Activated CD4-positive, alpha-beta T cell treated with anti-CD3 and anti-CD28 coated beads, Interleukin-2, amount 50 U/mL, for 1 hour (primary cell): ENCODE measurements at places on chromosomes 5 and 9.

DNA sequence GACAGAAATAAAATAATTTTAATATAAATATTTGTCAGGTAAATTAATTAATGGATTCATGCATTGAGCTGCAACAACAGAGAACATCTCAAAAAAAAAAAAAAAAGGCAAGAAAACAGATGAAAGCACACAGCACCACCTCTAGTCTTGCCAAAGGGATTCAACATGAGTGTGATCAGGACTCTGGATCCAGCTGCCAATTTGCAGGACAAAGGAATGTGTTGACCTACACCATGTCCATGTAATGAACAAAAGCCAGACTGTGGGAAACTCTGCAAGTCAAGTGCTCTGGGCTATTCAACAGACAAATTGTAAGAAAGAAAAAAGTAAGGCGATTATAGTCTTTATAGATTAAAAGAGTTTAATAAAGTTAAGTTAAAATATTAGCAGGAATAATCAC lies 769.3 kb downstream of the TLR4 start:
- no peak for DNase-seq

DNA sequence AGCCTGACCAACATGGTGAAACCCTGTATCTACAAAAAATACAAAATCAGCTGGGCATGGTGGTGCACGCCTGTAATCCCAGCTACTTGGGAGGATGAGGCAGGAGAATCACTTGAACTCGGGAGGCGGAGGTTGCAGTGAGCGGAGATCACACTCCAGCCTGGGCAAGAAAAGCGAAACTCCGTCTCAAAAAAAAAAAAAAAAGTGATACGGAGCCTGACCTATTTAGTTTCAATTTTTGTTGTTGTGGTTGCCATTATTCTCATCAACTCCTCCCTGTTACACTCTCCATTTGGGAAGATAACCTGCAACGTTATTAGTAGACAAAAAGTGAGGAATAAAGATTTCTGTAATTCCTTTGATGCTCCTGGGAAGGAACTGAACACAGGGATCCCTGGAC lies 1.3 kb downstream of the STOM start:
- no peak for DNase-seq

- DNase-seq, result no peak
These were observed 2.3 kb downstream of the SUSD3 start for GRCh38 chr9:93060746-93061259.

DNA sequence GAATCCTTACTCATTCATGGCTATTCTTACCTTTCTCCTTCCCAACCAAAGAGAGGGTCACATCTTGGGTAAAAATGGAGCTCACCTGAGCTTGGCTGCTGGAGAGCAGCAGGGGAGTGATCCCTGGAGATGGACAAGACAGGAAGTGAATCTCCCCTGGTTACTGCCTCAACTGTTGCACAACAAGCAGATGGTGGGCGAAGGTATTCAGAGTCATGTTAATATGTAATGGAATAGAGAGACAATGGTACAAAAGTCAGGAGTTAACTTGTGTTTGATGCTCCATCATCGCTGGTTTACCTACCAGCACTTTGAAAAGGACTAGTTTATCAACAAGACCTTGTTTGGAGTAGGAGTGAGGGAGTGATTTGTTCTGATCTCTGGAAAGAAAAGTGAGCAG lies 13.0 kb upstream of the PLPP1 start:
- DNase-seq, result no peak

- DNase-seq, result no peak
These were observed 10.4 kb upstream of the SPINK4 start for GRCh38 chr9:33229359-33230114.

GRCh38 chr5:119578937-119579336 lies 50.4 kb upstream of the FAM170A start:
- no peak for DNase-seq

DNA sequence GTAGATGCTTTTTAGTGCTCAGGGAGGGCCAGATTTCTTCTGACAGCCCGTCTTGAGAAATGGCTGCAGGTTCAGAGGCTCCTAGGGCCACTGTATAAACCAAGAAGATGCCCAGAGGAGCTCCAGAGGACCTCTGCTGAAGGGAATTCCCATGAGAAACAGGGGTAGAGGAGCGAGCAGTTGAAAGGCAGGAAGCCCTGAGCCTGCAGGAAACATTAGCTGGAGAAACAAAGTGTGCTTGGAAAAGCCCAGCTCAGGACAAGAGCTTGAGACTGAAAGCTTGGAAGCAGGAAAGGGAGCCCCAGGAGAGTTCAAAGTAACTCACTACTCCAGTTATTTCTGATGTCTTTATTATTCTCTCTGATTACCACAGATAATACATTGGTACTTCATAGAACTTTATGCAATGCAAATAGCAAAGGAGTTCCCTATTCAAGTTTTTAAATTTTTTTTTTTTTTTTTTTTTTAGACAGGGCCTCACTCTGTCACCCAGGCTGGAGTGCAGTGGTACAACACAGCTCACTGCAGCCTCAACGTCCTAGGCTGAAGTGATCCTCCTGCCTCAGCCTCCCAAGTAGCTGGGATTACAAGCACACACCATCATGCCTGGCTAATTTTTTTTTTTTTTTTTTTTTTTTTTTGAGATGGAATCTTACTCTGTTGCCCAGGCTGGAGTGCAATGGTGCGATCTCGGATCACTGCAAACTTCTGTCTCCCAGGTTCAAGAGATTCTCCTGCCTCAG lies 16.5 kb downstream of the HBEGF start:
- no peak for DNase-seq

- no peak for DNase-seq
These were observed 105.5 kb downstream of the MACIR start for GRCh38 chr5:103364074-103364473.

GRCh38 chr9:24820196-24820595 lies 274.5 kb upstream of the IZUMO3 start:
- no peak for DNase-seq

DNA sequence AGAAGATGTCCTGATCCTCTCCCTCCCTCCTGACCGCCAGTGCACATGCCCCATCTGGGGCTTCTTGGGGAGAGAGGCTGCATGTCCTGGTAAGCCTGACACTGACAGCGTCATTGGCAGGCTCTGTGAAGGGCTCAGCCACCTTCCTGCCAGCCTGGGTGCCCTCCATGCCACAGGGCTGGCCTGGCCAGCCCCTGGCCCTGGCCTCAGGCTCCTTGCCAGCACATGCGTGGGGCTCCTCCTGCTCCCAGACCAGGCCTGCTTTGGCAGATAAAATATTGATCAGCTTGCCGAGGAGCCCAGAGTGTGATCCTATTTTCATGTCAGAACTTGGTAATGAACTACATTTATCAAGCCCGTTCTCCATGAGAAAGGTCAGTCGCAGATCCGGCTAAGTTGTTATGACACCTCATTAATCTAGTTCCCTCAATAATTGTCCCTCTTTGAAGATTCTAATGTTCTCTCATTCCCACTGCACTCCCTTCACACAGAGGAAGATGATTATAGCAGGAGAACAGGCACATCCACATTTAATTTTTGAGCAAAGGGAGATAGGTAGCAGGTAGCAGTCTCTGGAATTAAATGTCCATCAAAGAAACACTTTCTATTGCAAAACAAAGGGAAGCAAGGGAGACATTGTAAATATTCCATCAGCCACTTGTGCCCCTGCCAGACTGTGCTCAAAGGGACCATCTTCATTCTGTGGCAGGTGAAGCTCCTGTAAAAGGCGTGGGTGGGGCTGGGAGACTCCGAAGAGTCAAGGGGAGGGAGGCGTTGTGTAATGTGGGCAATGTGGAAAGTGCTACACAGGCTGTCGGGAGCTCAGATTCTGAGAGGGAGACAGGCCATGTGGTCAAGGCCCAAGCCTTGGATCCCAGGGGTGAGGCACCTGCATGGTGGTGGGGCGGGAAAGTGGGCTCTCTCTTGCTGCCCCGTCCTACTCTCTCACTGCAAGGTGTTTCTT lies 272.0 kb downstream of the HSPA4 start:
- DNase-seq, result no peak

GRCh38 chr5:4880304-4880741 lies 259.8 kb upstream of the ADAMTS16 start:
- no peak for DNase-seq

DNA sequence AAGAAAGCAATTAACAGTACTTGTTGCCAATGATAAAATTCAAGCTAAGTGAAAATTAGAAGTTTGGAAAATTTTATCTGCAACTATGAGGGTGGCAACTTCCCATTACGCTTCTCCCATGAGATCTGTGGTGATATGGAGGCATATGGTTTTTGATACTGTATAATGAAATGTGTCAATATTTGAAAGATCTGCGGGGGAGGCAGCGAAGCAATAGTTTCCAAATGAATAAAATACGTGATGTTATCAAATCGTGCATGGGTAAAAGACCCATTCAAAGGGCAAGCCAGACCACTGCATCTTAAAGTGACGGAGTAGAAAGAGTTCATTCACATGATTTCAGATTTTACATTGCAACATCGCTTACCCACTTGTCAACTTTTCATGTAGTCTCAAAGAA lies 20.9 kb upstream of the BOD1 start:
- no peak for DNase-seq
